Right forelimb (tissue), 1 donor: ENCODE measurements at places on chromosomes 2 and 18.

GRCh38 chr18:66136039-66136438, 385.2 kb downstream of the CDH7 start:
- no peak for DNase-seq

DNA sequence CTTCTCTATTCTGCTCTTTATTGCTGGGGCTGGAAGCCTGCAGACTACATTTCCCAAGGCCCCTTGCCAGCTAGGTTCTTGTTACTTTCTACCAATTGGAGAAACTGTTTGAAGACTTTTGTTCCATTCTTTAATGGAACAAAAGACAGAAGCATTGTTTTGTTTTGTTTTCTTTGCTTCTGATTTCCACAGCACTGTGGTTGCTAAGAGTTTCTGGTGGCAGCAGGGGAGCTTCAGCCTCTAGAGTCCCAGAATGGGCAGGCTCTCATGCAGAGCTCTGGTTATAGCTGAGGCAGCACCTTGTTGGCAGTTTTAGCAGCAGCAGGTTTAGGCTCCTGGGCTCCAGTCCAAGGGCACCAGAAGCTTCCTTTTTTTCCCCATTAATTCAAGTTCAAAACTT, 234.3 kb downstream of the ETAA1 start:
- no peak for DNase-seq

- peak; percentile 38 for DNase-seq
Measured at GRCh38 chr2:8550937-8551621, 130.8 kb upstream of the ID2 start.

- DNase-seq: no peak
Measured at GRCh38 chr2:230706053-230706521, 6.6 kb upstream of the CAB39 start.

DNA sequence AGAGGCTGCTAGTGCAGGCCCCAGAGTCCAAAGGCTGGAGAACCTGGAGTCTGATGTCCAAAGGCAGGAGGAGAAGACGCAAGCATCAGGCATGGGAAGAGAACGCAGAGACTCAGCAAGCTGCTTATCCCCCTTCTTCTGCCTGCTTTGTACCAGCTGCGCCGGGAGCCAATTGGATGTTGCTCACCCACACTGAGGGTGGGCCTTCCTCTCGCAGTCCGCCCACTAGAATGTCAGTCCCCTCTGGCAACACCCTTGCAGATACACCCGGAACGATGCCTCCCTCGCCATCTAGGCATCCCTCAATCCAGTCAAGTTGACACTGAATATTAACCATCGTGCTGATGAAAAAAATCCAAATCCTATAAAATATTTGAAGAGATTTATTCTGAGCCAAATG, 141.6 kb downstream of the TWIST2 start:
- DNase-seq: no peak

DNA sequence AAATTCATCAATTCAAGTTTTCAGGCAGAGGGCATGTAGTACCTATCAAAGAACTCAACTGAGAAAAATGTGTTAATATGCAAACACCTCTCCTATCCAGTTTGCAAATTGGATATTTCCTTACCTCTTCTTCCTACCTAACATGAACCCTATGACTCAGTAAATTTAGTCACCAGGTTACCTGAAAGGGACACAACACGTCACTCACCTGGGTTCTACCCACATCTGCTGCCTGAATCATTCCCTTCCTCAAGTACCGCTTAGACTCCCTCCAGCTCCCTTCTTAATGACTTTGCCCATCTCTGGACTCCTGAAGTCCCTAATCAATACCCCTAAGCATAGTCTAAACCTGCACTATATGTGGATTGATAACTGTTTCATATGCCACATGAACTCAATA, 10.4 kb downstream of the ANKRD44 start:
- DNase-seq: no peak

GRCh38 chr18:79121746-79122474, 52.7 kb downstream of the ATP9B start:
- no peak for DNase-seq

- no peak for DNase-seq
Measured at GRCh38 chr2:68167186-68167585, 9.5 kb downstream of the PNO1 start.

DNA sequence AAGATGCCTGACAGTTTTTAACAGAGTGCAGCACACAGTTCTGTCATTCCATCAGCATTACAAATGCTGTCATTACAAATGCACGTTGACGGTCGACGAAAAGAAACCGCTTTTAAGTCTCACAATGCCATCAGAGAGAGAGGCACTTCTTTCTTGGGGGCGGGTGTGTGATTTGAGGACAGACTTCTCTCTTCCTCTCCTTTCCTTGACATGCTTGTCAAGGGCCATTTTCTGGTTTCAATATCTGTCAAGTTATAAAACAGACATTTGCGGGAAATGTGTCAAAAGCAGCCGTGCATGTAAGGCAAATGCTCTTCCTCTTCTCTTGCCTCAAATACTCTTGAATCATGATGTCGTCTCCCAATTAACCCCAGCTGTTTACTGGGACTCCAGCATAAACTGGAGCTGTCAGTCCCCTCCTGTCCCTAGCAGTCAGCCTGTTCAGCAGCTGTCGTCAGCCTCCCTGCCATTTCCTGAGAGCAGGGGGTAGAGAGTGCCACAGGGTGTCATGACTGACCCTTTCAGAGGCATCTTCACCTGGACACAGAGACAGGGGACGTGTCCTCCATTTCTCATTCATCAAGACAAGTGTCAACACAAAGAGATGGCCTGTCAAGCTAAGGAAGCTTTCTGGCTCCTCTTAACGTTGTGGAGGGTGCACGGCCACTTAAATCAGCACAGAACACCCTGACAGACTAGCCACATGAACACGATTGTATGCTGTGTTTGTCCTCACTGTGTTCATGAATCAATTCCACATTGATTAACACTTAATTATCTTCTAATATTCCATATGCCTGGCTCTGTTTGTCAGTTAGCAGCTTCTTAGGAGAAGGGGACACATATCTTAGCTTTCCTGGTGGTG, 305.4 kb upstream of the RAB6C start:
- DNase-seq: no peak

DNA sequence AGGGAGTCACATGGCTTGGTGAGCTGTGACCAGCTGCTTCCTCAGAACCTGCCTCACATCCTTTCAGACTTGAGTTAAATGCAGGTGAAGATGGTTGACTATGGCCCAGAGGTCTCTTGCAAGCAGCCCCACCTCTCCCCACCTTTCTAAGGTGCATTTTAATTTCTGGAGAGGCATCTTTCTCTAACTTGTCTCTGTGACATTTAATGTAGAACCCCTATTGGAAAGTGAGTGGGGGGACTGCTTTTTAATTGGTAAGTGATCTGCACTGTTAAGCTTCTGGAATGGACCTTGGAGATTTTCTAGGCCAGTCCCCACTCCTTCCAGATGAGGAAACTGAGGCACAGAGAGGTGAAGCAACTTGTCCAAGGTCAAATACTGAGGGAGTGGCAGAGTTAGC, 37.3 kb upstream of the SKOR2 start:
- no peak for DNase-seq

DNA sequence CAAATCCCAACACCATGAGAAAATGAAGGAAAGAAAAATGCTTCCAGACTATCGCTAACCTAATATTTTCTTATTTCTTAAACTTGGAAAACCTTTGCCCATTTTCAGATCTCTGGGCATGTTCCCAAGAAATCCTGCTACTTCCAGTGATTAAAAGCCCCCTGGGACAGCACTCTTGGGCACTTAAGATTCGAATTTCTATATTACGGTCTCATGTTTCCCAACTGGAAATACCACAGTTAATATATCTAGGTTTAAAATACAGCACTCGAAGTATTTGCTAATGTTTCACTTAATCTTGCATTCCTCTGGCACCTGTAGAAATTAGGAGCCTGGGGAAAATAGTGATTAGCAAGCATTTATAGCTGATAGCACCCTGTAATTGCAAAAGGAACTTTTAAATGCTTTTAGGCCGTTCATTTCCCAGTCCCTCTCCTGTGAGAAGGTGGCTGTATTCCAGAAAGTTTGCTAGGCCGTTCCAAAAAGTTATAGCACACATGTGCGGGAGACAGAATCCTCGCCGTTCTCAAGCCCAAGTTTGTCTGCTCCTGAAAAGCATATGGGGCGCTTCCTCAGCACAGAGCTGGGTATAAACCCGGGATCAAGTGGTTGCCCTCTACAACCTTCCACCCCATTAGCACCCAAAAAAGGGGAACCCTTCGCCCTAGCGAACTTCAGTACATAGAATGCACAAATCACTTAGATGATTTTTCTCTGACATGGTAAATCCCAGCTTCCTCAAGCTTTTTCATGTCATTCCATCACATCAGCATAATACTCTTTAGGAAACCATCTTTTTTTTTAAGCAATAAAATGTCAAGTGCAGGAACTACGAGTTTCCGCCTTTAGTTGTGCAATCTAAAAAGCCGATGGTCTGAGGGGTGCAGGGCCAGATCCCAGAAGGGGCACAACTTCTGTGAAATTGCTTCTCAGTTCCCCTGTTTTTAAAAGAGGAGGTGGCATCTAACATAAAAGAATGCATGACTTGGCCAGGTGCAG, 60.6 kb downstream of the DIPK1C start:
- DNase-seq: peak; percentile 61

GRCh38 chr2:23100406-23100805, 284.6 kb upstream of the KLHL29 start:
- no peak for DNase-seq

- DNase-seq: no peak
Measured at GRCh38 chr18:9199681-9200080, 63.1 kb downstream of the ANKRD12 start.

DNA sequence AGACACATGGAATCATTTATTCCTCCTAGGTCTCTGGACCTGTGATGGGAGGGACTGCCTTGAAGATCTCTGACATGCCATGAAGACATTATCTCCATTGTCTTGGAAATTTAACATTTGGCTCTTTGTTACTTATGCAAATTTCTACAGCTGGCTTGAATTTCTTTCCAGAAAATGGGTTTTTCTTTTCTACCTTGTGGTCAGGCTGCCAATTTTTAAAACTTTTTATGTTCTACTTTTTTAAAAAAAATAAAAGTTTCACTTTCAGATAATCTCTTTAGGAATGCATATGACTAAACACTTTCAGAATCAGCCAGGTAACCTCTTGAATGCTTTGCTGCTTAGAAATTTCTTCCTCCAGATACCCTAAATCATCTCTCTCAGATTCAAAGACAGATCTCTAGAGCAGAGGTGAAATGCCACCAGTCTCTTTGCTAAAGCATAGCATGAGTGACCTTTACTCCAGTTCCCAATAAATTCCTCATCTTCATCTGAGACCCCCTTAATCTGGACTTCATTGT, 209.6 kb downstream of the RPRM start:
- DNase-seq: no peak

- no peak for DNase-seq
Measured at GRCh38 chr2:42900289-42900891, 108.0 kb upstream of the HAAO start.

GRCh38 chr2:68775272-68775842, 40.7 kb downstream of the ARHGAP25 start:
- DNase-seq: no peak

GRCh38 chr18:61164321-61164720, 168.9 kb upstream of the CDH20 start:
- no peak for DNase-seq

DNA sequence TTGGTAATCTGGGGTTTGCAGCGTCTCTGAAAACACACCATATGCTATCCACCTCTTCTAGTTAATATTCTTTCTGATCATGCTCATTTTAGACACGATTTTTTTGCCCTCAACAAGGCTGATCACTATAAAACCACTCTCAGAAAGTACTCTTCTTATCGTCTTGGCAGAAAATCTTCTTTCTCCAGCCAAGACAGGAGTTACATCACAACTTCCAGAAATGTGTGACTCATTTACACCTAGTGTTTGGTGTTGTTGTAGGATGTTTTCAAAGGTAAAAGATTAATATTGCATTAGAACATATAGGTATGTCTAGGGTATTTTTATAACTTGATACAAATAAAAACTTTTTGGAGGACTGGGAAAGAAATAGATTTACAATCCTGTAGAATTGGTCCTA, 138.5 kb upstream of the NETO1 start:
- DNase-seq: no peak

- no peak for DNase-seq
Measured at GRCh38 chr2:74653589-74653984, 460 bp upstream of the SEMA4F start.

- DNase-seq: no peak
Measured at GRCh38 chr2:119544939-119545475, 758 bp downstream of the CFAP221 start.

- no peak for DNase-seq
Measured at GRCh38 chr2:3864943-3865865, 161.8 kb downstream of the DCDC2C start.

DNA sequence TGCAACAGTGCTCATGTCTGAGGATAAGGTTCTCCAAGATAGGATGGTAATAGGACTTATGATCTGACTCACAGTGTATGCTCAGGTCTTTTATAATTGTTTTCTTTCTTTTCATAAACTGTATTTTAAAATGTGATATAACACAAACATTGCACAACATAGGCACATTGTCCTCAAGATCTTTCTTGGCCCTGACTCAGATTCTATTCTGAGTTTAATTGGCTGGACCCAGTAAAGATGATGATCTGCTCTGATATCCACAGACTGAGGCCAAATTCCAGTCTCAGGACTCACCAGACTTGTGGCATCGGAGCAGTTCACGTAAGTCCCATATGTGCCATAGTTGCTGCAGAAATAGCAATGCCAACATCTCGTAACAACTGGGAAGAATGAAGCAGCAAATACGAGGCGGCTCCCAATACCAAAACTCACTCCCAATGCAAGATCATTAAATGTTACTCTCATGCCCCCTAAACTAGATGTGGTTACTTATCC, 448.9 kb upstream of the SLC14A2 start:
- DNase-seq: no peak

GRCh38 chr2:43419243-43419642, 176.6 kb downstream of the THADA start:
- DNase-seq: no peak

DNA sequence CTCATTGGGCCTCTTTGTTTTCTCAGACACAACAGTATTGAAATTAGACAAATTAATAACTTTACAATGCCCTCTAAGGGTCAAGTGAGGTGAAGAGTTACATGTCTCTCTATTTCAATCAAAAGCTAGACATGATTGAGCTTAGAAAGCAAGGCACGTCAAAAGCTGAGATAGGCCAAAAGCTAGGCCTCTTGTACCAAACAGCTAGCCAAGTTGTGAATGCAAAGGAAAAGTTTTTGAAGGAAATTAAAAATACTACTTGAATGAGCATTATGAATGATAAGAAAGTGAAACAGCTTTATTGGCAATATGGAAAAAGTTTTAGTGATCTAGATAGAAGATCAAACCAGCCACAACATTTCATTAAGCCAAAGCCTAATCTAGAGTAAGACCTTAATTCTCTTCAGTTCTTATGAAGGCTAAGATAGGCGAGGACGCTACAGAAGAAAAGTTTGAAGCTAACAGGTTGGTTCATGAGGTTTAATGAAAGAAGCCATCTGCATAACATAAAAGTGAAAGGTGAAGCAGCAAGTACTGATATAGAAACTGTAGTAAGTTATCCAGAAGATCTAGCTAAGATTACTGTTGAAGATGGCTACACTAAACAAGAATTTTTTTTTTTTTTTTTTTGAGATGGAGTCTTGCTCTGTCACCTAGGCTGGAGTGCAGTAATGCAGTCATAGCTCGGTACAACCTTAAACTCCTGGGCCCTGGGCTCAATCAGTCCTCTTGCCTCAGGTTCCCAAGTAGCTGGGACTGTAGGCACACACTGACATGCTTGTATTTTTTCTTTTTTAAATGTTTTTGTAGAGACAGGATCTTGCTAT, 65.5 kb downstream of the FAM117B start:
- DNase-seq: no peak
